Ascending aorta (tissue), 2 donors: ENCODE measurements at places on chromosomes 6 and 20.

DNA sequence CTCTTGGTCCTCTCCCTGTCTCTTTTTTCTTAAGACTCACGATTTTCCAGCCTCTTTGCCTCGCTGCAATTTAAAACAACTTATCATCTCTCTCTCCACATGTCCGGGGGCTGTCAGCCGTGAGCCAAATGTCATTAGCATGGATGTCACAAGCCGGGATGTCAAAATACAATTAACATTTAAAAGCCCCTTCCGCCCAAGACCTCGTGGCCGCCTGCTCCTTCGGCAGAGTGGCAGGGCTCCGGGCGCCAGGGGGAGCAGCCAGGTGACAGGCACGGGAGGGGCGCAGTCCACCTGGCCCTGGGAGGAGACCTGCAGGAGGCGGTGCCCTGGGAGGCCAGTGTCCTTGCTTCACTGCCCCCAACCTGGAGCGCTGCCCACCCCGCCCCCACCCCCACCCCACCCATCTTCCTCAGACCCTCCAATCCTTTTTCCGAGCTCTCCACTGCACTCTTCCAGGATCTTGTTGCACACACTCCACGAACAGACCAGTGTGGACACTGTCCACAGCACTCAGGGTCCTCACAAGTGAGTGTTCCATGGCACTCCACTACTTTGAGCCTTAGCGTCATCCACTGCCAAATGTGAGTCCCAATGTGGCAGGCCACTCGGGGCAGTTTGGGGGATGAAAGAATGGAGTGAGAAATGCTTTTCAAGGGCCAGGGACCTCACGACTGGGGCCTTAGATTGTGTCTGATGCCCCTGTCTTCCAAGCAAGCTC lies 5.6 kb upstream of the GRM4 start:
- H3K36me3 ChIP-seq = no peaks in the 10 kb centered on the region
- peak; percentile 43 for DNase-seq
- peaks cover 2% of the 10 kb centered on the region for H3K4me1 ChIP-seq
- H3K27ac ChIP-seq = no peak overlapping the region
- H3K27me3 ChIP-seq = peaks cover 14% of the 10 kb centered on the region
- no peak overlapping the region for H3K4me3 ChIP-seq

- no peaks in the 10 kb centered on the region for H3K36me3 ChIP-seq
- no peak for DNase-seq
- no peak overlapping the region for H3K4me3 ChIP-seq
- H3K27ac ChIP-seq = no peak overlapping the region
- no peaks in the 10 kb centered on the region for H3K27me3 ChIP-seq
These were observed 283.7 kb upstream of the AGPAT4 start for GRCh38 chr6:161557333-161558107.

DNA sequence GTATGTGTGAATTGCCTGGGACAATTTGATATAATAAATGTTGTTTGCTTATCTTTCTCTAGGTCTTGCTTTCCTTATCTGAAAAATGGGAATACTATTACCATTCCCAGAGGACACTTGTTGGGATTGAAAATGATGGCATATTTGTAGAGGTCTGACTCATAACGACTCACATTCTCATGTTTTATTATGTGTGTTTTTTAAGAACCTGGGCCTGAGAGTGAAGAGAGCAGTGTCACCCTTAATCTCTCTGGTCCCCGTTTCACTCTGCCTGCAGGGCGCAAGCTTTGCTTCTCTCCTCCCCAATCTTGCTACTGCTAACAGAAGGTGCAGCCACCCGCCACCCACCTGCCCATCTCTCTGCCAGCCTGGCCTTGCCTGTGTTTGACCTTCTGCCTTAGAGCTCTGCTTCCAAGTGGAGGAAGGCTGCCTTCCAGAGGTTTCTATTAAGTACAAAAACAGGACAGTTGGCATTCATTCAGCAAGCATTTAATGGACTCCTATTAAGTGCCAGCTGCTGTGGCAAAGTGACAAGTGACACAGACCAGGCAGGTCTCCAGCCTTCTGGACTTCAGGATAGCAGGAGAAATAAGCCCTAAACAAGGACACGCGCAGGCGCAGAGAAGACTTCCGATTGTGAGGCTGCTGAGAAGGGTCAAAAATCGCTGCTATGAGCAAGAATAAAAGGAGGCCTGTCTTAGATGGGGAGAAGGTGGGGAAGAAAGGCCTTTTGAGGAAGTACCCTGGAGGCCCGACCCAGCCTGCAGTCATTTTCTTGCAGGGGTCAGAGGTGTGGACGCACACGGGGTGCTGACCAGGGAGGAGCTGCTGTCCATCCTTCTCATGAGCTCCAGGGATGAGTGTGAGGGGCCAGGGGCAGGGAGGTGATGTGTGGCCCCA lies 112.5 kb downstream of the JPH2 start:
- H3K4me1 ChIP-seq = no peaks in the 10 kb centered on the region
- H3K27me3 ChIP-seq = no peaks in the 10 kb centered on the region
- no peak overlapping the region for H3K4me3 ChIP-seq

DNA sequence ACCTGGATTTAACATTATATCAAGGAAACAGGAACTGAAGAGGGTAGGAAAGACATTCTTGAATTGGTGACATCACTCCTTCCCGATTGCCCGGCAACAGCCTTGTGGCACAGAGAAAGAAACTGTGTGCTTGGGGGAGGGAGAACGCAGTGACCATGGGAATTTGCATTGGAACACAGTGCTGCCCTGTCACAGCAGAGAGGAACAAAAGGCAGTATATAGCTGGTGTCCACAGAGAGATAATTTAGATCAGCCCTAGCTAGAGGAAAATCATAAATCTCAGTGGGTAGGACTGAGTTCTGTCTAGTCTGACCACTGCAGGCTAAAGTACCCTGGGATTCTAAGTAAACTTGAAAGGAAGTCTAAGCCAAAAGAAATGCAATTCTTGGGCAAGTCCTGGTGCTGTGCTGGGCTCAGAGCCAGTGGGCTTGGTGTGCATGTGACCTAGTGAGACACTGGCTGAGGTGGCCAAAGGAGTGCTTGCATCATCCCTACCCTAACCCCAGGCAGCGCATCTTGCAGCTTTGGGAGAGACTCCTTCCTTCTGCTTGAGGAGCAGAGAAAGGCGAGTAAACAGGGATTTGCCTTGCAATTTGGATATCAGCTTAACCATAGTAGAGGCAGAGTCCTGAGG lies 697.6 kb downstream of the HACE1 start:
- no peaks in the 10 kb centered on the region for H3K36me3 ChIP-seq
- H3K4me1 ChIP-seq = no peaks in the 10 kb centered on the region
- no peaks in the 10 kb centered on the region for H3K27me3 ChIP-seq
- H3K4me3 ChIP-seq = no peak overlapping the region
- DNase-seq = no peak

DNA sequence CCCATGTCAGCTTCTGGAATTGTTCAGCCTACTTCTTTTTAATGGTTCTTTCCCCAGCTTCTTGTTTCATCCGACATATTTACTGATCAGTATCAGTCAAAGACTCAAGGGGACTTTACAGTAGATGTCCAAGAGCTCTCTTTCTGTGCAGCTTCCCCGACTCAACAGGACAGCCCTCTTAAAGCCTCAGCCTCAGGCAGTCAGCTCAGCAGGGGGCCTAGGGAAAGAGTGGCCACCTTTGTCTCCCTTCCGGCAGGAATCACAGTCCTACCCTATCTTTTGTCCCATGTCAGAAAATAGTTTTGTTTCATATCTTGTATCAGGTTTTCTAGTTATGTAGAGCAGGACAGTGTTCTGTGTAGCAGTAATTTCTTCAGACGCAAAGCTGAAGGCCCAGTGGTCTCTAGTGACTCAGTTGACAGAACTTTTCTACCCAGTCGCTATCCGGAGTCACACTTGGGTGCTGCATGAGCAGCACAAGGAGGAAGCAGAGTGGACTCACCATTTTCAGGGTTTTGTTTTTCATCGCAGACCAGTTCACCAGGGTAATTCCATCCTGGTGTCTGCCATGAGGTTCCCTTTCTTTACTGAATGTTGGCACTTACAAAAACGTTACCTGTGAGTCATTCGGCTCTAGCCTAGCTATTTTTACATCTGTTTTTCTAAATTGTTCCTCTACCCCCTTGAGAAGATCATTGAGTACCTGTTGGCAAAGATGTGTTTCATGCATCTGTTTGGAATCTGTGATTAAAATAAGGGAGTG lies 47.7 kb downstream of the SPATA2 start:
- peaks cover 20% of the 10 kb centered on the region for H3K36me3 ChIP-seq
- peak; percentile 33 for DNase-seq
- H3K4me1 ChIP-seq = peaks cover 12% of the 10 kb centered on the region
- no peak overlapping the region for H3K4me3 ChIP-seq

DNA sequence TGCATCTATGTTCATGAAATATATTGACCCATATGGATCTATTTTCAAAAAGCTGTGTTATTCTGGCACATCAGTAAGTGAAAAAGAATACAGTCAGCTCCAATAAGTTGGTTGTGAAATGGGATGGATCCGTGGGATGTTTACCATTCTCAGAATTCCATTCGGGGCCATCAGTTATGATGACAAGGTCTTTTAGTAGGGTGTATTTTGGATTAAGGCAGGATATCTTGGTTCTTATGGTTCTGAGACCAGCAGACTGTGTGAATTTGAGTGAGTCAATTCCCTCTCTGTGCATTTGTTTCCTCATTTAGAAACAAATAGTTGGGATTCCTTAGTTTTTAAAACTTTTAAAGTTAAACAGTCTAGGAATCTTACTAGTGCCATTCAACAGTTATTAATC lies 287.4 kb downstream of the CD109 start:
- H3K27ac ChIP-seq = no peak overlapping the region
- H3K27me3 ChIP-seq = no peaks in the 10 kb centered on the region
- no peak for DNase-seq
- no peaks in the 10 kb centered on the region for H3K4me1 ChIP-seq
- H3K36me3 ChIP-seq = no peaks in the 10 kb centered on the region

DNA sequence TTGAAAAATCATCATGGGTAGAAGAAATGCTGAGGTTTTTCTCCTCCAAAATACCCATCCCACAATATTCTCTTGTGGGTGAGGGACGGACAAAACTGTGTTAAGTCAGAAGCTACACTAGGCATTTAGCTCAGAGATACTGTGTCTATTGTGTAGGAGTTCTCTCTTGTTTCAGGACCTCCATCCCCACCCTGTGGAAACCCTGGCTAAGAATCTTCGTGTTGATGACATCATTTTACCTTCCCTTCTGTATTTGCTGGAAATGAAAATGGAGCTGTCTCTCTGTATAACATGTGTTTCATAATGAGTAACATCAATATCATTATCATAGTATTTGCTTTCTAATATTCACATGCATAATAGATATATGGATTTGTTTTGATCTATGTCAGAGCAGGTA lies 1193.0 kb upstream of the CITED2 start:
- no peak for DNase-seq
- H3K4me3 ChIP-seq = no peak overlapping the region
- H3K27me3 ChIP-seq = no peaks in the 10 kb centered on the region
- H3K27ac ChIP-seq = no peak overlapping the region
- H3K4me1 ChIP-seq = peaks cover 1% of the 10 kb centered on the region

DNA sequence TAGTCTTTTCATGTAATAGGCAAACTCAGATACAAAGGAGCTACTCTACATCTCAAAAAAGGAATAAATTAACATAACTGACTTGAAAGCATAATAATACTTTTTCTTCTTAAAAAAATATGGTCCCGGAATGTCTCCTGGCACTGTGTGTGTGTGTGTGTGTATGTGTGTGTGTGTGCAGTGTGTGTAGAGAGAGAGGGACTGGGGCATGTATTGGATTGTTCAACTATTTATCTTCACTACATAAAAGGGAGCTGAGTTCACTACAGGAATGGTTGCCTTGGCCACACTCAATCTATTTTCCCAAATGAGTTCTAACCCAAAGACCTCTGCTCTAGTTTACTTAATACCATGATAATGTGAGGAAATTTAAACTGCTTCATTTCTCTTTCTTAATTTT lies 51.1 kb downstream of the B3GAT2 start:
- H3K36me3 ChIP-seq = no peaks in the 10 kb centered on the region
- no peak for DNase-seq
- no peaks in the 10 kb centered on the region for H3K4me1 ChIP-seq
- no peaks in the 10 kb centered on the region for H3K27me3 ChIP-seq
- H3K4me3 ChIP-seq = no peak overlapping the region

GRCh38 chr6:139198529-139199288 lies 63.8 kb downstream of the HECA start:
- H3K4me3 ChIP-seq = no peak overlapping the region
- no peaks in the 10 kb centered on the region for H3K27me3 ChIP-seq
- no peak for DNase-seq
- H3K27ac ChIP-seq = no peak overlapping the region

DNA sequence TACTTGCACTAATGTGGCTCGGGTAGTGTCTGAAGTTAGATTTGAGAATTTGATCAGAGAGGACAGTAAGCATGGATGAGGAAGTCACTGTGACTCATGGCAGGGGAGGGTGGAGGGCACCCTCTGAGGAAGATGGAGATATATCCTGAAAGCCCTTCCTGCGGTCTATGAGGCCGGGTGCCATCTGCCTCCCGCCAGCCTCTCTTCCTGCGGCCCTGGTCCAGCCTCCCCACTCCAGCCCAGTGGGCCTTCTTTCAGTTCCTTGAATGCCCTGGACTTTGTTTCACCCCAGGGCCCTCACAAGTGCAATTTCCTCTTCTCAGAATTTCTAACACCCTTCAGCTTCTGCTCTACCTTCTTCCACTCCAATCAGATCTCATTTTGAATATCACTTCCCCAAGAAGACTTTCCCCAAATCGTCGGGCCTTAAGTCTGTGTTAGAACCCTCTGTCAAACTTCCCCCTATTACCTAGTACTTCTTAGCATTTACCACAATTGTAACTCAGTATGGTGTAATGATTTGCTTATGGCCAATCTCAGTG lies 20.2 kb upstream of the TNFAIP3 start:
- H3K27ac ChIP-seq = no peak overlapping the region
- DNase-seq = peak; percentile 59
- no peaks in the 10 kb centered on the region for H3K36me3 ChIP-seq
- peaks cover 5% of the 10 kb centered on the region for H3K4me1 ChIP-seq
- no peaks in the 10 kb centered on the region for H3K27me3 ChIP-seq

GRCh38 chr6:167791091-167791779 lies 35.5 kb upstream of the AFDN start:
- no peak for DNase-seq
- H3K36me3 ChIP-seq = no peaks in the 10 kb centered on the region
- no peaks in the 10 kb centered on the region for H3K27me3 ChIP-seq
- H3K27ac ChIP-seq = no peak overlapping the region
- H3K4me3 ChIP-seq = no peak overlapping the region

DNA sequence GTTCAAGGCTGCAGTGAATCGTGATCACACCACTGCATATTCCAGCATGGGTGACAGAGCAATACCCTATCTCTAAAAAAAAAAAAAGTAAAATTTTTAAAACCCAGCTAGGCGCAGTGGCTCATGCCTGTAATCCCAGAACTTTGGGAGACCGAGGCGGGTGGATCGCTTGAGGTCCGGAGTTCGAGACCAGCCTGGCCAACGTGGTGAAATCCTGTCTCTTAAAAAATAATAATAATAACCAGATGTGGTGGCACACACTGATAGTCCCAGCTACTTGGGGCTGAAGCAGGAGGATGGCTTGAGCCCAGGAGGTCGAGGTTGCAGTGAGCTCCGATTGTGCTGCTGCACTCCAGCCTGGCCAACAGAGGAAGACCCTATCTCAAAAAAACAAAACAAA lies 13.5 kb downstream of the MTG2 start:
- no peaks in the 10 kb centered on the region for H3K27me3 ChIP-seq
- no peak overlapping the region for H3K4me3 ChIP-seq
- no peak overlapping the region for H3K27ac ChIP-seq

GRCh38 chr6:36075656-36076055 lies 48.0 kb downstream of the MAPK14 start:
- no peak overlapping the region for H3K4me3 ChIP-seq
- peaks cover 43% of the 10 kb centered on the region for H3K36me3 ChIP-seq
- H3K4me1 ChIP-seq = no peaks in the 10 kb centered on the region
- no peaks in the 10 kb centered on the region for H3K27me3 ChIP-seq
